ENCODE measurements at places on chromosomes 7 and 10.

GRCh38 chr10:101095550-101096213 lies 33.9 kb downstream of the KAZALD1 start:
- peak; percentile 95 for ATAC-seq

GRCh38 chr7:117110480-117111315 lies 157.4 kb downstream of the ST7 start:
- ATAC-seq: peak; percentile 88

- ATAC-seq: no peak
These were observed 72.3 kb downstream of the CHCHD3 start for GRCh38 chr7:133009426-133010252.

GRCh38 chr10:124181656-124182055 lies 88.3 kb upstream of the CHST15 start:
- no peak for ATAC-seq

DNA sequence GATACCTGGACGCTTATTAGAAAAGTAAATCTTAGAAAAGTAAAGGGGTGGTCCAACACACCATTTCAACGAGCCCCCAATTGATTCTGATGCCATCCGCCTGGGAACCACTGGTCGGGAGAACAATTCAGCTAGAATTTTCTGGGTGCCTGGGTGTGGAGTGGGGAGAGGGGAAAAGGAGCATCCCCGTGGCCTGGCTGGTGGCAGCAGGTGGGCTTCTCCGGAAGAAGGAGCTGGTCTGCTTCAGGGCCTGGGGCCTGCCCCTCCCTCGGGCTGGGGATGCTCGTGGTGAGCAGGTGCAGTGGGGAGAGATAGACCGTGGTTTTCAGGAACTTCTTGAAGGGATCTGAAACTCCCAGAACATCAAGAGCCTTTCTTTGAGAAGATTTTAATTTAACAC lies 39.9 kb upstream of the DUSP5 start:
- no peak for ATAC-seq

- ATAC-seq: no peak
These were observed 54.5 kb upstream of the DNAJB6 start for GRCh38 chr7:157282141-157282801.

- peak; percentile 15 for ATAC-seq
These were observed 674 bp downstream of the AMZ1 start for GRCh38 chr7:2688409-2689342.

- no peak for ATAC-seq
These were observed 25.1 kb upstream of the DDIT4 start for GRCh38 chr10:72248468-72249151.

DNA sequence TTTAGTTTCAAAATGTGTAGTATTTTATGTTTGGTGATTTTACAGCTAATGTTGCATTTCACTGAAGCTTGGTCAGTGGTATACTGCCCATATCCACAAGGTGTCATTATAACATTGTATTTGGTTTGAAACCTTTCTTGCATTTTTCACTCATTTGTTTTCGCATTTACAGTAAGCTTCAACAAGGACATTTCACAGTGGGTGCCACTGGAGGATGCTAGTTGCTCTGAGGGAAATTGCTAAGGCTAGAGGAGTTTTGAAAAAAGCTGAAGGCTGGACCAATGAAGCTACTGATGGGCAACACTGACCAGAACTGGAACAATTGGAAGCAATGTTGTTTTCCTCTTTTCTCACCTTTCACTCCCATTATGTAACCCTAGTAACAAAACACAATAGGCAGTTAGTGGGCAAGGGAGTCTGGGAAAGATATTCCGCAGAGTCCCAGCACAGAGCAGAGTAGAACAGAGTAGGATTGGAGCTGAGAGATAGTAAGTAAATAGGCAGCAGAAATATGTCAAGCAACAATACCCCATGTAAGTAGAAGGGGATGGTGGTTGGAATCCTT lies 23.6 kb upstream of the SRI start:
- peak; percentile 91 for ATAC-seq

- peak; percentile 28 for ATAC-seq
These were observed 84.1 kb downstream of the MALSU1 start for GRCh38 chr7:23383225-23383624.

DNA sequence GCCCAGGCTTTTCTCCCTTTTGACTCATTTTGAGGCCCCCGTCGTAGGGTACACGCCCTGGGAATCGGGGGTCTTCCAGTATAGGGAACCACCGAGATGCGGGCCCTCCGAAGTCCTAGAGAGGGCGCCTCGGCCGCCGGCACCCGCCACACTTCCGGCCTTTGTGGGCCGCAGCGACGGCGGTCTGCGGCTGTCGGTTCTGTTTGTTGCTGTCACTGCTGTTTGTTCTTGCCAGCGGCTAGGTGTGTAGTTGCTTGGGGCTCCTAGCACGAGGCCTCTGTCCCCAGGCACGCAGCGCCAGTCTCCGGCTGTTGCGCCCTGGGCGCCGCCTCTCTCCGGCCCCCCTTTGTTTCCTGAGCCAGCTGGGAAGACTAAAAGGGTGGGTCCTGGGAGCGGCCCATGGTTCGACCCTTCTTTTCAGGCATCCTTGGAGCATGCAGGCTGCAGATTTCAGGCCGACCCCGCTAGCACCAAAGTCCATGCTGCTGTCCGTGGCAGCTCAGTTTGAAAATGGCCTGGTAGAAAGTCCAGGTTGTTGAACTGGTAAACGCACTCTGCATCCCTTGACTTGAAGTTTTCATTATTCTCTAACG lies 17.8 kb upstream of the ZKSCAN1 start:
- no peak for ATAC-seq

GRCh38 chr10:110442746-110443145 lies 55.0 kb upstream of the DUSP5 start:
- no peak for ATAC-seq

- ATAC-seq: peak; percentile 67
These were observed 34.3 kb upstream of the PHF14 start for GRCh38 chr7:10939237-10939910.

DNA sequence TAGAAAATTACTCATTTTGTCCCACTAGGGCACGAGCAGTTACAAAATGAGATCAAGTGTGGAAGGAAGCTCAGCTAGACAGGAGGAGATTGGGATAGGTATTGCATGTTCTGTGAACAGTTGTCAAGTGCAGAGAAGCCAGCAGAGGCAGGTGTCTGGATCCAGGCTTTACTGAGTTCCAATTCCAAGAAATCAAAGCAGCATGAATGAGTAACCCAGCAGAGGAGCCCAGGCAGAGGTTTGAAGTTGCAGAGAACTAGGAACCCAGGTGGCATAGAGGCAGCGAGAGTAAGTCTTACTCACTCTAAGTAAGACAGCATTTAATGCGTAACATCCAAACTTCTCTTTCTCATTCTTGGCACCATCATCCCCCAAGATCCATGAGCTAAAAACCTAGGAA lies 11.8 kb downstream of the MRC1 start:
- ATAC-seq: no peak

- ATAC-seq: peak; percentile 51
These were observed 38.6 kb upstream of the CNPY1 start for GRCh38 chr7:155584763-155585531.

GRCh38 chr7:44082541-44083207 lies 344 bp upstream of the POLM start:
- ATAC-seq: peak; percentile 97

- no peak for ATAC-seq
These were observed 37.9 kb upstream of the CAPZA2 start for GRCh38 chr7:116824449-116824848.

GRCh38 chr10:103638948-103639347 lies 145.4 kb downstream of the NEURL1 start:
- ATAC-seq: no peak

GRCh38 chr7:143216151-143216550 lies 5.7 kb upstream of the TAS2R40 start:
- ATAC-seq: no peak

GRCh38 chr10:27223964-27224363 lies 16.6 kb downstream of the ACBD5 start:
- ATAC-seq: peak; percentile 80

DNA sequence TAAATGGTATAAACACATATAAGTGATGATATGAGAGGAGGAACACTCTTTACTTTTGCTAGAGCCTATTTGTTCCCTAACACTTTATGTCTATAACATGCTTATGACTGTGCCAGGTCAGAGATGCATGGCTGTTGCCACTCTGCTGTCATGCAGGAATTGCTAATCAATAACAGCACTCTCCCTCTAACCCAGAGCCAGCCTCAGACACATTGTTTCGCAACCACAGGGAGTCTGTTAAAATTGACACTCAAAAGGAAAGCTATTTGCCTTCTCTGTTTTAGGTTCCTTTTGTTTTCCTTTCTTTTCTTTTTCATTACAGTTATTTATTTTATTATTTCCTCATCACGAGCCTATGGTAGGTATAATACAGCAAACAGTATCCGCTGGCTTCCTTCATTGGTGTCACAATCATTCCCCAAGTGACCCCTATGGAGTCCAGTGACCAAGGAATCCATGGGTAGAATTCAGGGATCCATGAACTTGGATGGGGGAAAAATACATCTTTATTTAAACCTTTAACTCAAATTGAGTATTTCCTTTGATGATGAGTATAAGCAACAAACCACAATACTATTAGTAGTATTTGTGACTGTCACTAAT lies 6.8 kb downstream of the PON2 start:
- ATAC-seq: no peak

DNA sequence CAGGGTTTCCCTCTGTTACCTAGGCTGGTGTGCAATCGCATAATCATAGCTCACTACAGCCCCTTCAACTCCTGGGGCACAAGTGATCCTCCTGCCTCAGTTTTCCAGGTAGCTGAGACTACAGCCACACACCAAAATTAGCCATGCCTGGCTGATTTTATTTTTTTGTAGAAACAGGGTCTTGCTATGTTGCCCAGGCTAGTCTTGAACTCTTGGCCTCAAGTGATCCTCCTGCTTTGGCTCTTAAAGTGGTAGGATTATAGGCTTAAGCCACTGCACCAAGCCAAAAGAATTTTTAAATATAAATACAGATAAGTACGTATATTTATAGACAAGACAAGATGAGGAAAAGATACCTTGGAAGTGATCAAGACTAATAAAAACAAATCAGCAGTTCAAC lies 116.9 kb downstream of the NRBF2 start:
- ATAC-seq: no peak

GRCh38 chr10:124992462-124993344 lies 50.8 kb downstream of the ZRANB1 start:
- peak; percentile 84 for ATAC-seq

- peak; percentile 36 for ATAC-seq
These were observed 1.4 kb downstream of the GARS1 start for GRCh38 chr7:30596014-30596641.

GRCh38 chr10:13887761-13888160 lies 301.0 kb downstream of the PRPF18 start:
- no peak for ATAC-seq

DNA sequence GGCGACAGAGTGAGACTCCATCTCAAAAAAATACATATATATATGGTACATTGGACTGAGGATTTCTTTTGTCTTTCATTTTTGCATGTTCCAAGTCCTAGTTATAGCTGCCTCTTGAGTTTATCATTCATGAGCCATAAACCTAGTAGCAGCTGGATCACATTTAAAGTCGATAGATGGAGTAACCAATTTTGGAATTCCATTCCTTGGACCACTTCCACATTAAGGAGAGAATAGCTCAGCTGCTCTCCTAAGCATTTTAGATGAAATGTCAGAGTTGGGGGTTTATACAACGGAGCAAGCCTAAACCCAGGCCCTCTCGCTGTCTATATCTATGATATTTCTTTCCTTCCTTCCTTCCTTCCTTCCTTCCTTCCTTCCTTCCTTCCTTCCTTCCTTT lies 141.2 kb downstream of the LYZL1 start:
- no peak for ATAC-seq

DNA sequence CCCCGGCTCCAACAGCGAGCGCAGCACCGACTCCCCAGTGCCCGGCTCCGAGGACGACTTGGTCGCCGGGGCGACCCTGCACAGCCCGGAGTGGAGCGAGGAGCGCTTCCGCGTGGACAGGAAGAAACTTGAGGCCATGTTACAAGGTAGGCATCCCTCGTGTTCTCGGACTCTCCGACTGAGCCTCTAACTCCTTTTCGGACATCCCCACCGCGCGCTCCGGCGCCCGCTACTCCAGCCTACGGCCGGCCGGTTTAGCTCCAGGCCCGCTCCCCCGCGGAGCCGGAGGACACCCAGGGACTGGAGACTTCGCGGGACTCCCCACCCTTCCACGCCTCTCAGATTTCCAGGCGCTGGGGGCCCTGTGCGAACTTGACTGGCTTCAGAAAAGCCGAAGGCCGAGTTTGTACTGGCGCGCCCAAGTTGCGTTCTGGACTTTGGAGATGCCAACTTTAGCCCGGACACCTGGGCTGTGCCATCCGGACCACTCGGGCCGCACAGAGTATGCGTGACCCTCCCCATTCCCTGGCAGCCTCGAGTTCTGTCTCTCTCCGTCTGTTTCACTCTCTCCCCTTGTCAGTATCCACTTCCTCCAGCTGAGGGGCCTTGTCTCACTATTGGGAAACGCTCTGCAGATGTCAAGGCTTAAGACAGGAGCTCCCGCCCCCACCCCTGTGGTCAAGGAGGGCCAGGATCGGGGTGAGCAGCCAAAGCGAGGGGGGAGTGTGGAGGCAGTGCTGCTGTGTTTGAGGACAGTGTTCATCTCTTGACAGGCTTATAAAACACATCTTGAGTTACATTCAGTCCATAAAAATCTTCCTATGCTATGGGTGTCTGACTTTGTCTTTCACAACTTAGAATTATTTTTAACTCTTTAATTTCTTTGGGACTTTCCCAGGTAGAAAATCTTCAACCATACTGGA lies 777 bp downstream of the BICC1 start:
- peak; percentile 74 for ATAC-seq

DNA sequence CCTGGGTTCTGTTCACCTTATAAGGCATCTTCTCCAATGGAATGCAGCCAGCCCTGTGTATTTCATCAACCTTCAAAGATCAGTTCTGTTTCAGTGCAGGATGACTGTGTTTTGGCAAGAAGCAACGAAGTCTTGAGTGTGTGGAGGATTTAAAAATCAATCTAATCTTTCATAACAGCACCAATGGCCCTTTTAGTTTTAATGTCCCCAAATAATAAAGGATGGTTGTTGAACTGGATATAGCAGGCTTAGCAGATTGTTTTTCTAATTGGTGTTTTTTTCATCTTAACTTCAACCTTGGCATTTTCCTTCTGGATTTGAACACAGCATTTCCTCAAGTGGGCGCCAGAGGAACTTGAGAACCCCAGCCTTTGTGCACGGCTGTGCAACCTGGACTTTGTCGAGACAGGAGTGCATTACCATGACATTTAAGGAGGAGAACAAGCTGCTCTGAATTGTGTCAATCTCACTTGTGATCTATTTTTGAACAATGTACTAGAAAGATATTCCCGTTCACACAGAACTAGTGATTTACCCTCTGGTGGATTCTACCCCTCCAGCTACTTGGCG lies 313.3 kb upstream of the AKR1E2 start:
- peak; percentile 89 for ATAC-seq

GRCh38 chr7:137920637-137921399 lies 74.0 kb upstream of the DGKI start:
- ATAC-seq: no peak

GRCh38 chr7:43791665-43792064 lies 33.2 kb downstream of the BLVRA start:
- no peak for ATAC-seq

- ATAC-seq: no peak
These were observed 659.4 kb downstream of the MAGI2 start for GRCh38 chr7:78794101-78794500.

DNA sequence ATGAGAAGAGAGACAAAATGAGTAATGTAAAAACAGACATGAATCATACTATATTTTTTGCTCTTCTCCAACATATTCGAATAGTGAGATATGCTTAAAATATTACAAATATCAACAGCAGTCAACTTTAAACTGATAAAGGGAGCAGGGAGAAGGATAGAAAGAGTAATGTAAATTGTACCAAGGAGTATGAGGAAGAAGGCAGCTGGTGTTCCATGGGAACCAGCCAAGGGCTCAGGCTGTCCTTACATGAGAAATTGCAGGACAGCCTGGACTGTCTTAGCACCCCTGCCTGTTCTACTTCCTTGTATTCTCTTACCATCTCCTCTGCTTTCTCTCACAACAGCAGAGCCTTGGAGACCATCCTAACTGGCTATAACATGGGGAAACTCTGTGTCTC lies 128.7 kb downstream of the TSPAN12 start:
- no peak for ATAC-seq
